NCI-H2081 treated with DMSO at 0.1 percent for 48 hours (cell line): ENCODE measurements at places on chromosomes 7 and 10.

DNA sequence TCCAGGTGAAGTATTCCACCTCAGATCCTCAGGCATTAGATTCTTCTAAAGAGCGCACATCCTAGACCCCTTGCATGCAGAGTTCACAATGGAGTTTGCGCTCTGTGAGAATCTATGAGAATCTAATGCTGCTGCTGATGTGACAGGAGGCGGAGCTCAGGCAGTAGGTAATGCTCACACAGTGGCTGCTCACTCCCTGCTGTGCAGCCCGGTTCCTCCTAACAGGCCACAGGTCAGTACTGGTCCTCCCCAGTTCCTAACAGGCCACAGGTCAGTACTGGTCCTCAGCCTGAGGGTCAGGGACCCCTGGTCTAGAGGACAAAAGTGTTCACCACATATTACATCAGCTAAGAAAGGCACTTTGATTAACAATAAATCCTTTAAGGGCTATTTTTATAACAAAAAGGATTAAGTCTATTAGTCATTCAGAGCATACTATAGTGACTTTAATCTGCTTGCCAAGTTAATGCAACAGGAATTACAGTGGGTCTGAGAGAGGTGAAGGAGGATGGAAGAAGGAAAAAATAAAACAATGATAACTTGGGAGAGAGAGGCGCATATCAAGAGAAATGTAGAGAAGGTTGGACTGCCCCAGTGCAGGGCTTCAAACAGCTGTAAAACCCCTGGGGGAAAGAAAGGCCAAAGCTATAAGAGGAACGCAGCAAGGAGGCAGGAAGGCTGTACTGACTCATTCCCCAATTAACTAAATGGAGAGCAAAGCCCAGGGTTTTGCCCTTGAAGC, 49.2 kb downstream of the CUL2 start:
- DNase-seq = no peak

GRCh38 chr10:85979598-85979997, 387.0 kb downstream of the GRID1 start:
- no peak for DNase-seq

DNA sequence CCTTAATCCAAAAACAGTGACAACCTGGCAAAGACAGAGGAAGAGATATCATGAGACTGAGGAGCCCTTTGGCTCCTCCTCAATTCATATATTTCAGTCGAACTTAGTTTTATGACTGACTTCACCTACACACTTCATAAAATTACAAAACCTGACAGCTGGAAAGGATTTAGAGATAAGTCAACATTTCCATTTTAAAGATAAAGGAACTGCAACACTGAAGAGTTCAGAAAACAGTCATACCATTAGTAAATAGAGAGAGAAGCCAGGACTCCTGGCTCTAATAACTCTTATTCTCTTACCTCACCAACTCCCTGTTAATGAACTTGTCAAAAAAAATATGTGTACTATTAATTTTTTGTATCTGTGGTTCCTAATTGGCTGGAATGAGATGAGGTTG, 141.0 kb upstream of the COL1A2 start:
- no peak for DNase-seq

DNA sequence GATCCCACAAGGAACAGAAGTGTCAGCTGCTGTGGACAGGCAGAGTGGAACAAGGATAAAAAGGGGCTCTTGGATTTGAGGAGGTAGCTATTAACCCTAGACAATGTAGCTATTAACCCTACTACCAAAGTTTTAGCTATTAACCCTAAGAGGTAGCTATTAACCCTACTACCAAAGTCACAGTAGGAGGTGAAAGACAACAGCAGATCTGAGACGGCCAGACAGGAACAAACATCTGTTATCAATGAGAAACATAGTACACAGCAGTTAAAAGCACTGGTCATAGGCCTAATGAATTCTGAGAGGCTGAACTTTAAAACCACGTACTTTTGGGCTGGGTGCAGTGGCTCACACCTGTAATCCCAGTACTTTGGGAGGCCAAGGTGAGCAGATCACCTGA, 11.9 kb downstream of the ERCC6 start:
- no peak for DNase-seq

DNA sequence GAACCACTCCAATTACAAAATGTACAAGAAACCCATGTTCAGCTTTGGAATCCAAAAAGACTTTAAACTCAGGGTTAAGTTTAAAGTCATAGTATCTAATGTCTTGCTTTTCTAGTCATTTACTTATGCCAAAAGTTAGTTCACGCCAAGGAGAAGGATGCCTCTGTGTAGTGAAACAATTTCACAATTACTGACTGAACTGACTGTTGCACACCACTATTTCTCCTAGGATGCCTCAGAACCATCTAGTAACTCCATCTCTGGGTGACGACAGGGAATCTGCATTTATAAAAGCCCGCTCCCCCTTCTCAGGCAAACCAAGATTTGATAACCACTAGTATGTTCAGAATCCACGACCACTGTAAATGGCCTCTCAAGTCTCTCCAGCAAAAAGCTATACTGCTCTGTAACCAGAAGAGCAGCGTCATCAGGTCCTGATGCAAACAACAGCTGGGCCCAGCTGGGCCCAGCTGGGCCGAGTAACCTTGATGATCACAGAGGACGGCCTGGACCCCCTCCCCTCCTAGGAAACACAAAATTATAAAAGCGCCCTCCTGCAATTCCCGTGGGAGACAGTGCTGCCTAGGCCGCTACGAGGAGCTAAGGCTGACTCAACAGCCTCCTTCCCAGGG, 680 bp upstream of the ADO start:
- no peak for DNase-seq

DNA sequence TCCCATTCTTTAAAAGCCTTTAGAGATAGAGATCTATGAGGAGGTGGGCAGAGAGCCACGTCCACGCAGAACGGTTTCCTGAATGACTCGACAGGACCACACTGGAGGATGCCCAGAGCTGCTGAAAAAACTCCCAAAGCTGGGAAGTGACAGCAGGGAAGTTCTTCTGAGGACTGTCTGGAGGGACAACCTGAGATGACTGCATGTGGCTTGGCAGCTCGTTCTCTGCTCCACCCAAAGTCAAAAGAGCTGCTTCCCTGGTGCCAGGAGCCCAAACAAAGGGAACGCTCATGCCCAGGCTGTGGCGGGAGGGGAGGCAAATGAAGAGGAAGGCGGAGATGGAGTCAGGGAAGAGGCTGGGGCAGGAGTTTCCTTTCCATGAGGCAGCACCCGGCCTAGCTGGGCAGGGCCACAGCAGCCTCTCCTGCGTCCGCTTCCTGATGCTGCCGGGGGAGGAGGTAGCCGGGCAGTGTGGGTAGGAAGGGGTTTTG, 95.4 kb downstream of the CCDC3 start:
- DNase-seq = no peak

- DNase-seq = no peak
Measured at GRCh38 chr10:109966961-109967738, 40.6 kb upstream of the ADD3 start.

GRCh38 chr7:28069807-28070206, 110.8 kb downstream of the JAZF1 start:
- DNase-seq = no peak

DNA sequence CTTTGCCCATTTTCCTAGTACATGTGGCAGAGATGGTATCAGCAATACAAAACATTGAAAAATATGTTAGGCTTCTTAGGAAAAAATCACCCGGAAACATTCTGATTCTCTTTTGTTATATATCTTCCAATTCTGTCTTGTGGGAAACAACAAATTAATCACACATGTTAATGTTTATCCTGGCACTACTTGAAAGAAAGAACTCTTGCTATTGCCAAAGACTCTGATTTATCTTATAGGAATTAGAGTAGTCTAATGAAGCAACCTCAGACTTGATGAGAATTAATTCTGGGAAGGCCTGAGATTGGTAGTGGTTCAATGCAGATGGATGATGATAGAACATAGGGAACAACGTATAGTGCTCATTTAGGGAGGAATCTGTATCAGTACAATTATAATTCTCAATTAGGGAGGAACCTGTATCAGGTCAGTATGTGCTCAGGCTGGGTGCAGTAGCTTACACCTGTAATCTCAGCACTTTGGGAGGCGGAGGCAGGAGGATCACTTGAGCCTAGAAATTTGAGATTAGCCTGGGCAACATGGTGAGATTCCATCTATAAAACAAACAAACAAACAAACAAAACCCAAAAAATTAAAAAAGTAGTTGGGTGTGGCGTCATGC, 50.7 kb downstream of the TAS2R16 start:
- no peak for DNase-seq

- no peak for DNase-seq
Measured at GRCh38 chr10:129030996-129031843, 435.8 kb upstream of the MGMT start.

DNA sequence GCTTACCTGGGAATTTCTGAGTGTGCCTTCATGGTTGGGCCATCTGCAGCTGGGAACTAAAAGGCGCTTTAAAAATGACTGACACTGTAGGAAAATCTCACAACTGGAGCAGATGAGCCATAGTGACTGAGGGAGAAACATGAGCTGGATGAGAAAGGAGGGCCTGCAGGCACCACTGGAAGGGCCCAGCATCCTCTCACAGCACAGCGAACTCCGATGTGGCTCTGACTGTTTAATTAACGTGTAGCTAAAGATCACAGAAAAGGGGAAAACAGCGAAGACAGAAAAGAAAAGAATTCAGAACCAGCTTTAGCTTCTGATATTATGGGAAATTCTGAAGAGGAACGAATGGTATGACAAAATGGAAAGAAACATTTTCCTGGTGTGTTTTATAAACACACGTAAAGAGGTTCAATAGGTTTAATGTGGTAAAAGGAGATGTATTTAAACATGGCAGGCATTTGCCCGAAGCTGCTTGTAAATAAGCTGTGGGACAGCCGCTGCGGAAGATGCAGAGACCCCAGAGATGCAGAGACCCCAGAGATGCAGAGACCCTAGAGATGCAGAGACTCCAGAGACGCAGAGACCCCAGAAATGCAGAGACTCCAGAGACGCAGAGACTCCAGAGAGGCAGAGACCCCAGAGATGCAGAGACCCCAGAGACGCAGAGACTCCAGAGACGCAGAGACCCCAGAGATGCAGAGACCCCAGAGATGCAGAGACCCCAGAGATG, 534.3 kb downstream of the PTPRN2 start:
- DNase-seq = no peak

- DNase-seq = no peak
Measured at GRCh38 chr7:143323653-143324052, 7.7 kb downstream of the CLCN1 start.

- DNase-seq = no peak
Measured at GRCh38 chr7:4700577-4701235, 18.6 kb downstream of the FOXK1 start.

- DNase-seq = no peak
Measured at GRCh38 chr7:130240240-130240639, 26.4 kb upstream of the CPA2 start.

DNA sequence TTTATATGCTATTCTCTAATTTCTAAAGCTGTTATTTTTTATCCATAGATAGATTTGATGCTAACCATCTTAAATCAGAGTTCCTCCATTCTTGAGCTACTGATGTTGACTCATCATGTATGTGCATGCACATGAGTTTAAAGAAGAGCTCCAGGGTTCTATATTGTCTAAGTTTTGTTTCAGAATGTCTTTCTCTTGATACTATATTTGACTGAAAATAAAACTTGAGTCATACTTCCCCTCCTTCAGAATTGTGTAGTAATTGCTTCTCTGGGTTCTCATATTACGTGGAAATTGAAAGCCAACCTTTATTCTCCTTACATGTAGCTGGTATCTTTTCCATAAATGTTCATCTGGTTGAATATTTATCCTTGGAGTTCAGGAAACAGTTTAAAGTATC, 89.4 kb downstream of the LRRTM3 start:
- no peak for DNase-seq

DNA sequence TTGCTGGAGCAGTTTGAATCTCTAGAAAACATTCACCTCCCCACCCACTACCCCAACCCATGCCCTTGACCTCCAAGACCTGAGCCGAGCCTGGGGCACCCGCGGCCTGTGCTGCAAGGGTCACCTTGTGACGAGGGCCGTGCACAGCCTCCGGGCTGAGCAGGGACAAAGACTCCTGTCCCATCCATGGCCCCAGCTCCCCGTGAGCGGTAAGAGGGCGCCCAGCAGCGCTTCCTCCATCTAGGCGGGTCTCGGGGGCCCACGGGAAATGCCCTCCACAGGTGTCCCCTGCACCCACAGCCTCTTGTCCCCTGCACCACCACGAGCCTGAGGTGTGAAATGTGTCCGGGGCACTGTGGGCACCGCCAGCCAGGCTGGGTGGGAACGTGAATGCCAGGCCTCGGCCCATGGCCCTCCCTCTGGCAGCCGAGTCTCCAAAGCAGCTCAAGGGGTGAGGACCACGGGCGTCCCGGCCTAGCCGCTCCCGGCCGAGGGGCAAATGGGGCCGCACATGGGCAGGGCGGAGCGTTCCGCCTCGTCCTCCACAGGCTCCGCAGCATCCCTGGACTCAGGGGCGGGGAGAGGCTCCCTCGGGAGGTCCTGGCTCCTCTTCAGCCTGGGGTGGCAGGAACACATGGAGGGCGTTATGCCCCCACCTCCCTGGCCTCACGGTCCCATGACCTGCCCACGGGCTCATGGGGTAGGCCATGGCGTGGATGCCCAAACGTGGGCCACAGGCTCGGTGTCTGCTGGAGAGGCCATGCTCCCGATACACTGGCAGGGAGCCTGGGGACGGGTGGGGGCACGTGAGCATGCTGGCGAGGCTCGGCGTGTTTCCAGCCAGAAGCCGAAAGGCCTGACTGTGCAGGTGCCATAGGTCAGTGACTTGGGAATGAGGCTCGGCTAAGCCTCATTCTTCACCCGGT, 21.1 kb downstream of the DPYSL4 start:
- DNase-seq = no peak

DNA sequence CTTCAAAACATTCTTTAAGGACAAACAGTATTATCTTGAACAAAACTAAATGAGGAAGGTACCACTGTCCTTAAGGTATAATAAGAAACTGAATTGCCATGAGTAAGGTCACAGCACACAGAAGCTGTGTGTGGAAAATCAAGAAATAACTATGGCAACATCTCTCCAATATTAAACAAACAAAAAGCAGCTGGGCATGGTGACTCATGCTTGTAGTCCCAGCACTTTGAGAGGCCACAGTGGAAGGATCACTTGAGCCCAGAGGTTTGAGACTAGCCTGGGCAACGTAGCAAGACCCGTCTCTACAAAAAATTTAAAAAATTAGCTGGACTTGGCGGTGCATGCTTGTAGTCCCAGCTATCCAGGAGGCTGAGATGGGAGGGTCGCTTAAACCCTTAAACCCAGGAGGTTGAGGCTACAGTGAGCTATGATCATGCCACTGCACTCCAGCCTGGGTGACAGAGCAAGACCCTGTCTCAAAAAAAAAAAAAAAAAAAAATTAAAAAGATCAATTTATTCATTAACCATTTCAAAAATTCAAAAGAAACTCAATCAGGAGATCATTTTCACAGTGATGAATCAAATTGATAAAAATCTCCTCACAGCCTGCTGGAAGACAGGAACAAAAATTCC, 195.4 kb downstream of the SKIDA1 start:
- no peak for DNase-seq
